ENCODE measurements at places on chromosomes 13 and 19.

- DNase-seq = no peak
Measured at GRCh38 chr19:13173139-13173737, 23.0 kb downstream of the IER2 start.

GRCh38 chr19:3154957-3155736 is 19.3 kb downstream of the GNA15 start:
- peak; percentile 88 for DNase-seq

DNA sequence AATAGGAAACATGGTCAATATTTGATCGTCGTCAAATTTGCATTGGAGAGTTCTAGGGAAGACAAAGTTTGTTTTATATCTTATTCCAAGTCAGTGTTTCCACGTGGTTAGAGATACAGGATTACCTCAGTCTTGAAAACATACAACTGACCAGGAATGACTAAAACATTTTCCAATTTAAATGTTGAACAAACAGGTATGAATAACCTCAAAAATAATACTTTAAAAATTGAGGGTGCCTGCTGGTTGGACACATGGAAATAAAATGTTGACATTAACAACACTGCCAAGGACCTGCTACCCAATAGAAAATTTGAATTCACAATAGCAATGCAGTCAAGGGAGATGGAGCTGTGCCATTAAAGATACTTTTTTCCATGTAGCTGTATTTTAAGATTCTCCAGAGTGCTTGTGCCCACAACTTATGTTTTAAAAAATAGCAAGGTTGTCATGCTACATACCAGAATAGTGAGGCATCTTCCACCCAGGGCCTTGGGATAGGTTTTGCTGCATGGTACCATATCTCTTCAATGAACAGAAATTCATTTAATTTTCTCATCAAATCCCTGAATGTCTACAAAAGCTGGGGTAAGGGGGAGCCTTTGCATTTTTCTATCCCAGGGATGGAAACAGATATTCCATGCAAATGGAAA is 260.8 kb downstream of the EFNB2 start:
- no peak for DNase-seq

GRCh38 chr19:38047049-38047438 is 140.0 kb downstream of the SIPA1L3 start:
- DNase-seq = peak; percentile 44

DNA sequence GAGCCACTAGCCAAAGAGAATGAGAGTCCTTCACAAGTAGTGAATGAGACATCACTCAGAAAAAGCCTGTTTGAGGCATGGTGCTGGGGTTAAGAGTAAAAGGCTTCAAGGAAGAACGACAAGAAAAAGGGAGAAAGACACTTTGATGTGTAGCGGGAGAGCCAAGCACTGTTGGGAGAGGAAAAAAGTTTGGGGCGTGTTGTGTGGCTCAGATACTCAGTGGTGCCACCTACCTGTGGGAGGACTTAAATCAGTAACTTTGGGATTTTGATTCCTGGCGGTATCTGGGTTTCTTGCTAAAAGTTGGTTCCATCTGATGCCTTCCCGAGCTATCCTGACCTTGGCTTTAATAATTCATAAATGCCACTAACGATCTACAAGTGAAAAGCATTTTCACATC is 12.3 kb downstream of the ELSPBP1 start:
- DNase-seq = no peak

All from activated CD4-positive, alpha-beta T cell treated with anti-CD3 and anti-CD28 coated beads, Interleukin-2, amount 50 U/mL, for 4 hours (primary cell).